ENCODE measurements at places on chromosomes 5 and 9.

GRCh38 chr5:142325725-142326479 lies 1.1 kb upstream of the SPRY4 start:
- no peak for ATAC-seq

- ATAC-seq: no peak
Measured at GRCh38 chr5:107274571-107274970, 396.2 kb downstream of the EFNA5 start.

DNA sequence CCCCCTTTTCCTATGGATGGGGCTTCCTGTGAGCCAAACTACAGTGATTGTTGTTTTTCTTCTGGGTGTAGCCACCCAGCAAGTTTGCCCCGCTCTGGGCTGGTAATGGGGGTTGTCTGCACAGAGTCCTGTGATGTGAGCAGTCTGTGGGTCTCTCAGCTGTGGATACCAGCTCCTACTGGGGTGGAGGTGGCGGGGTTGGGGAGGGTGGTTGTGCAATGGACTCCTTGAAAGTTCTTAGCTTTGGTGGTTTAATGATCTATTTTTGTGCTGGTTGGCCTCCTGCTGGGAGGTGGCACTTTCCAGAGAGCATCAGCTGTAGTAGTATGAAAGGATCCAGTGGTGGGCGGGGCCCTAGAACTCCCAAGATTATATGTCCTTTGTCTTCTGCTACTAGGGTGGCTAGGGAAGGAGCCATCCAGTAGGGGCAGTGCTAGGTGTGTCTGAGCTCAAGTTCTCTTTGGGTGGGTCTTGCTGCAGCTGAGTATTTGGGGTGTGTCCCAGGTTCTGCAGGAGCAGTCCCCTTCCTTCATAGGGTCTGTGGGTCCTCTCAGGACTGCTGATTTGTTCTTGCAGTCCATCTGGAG lies 275.6 kb upstream of the PAPPA start:
- ATAC-seq: no peak

GRCh38 chr5:83547161-83547560 lies 75.6 kb downstream of the VCAN start:
- ATAC-seq: no peak

DNA sequence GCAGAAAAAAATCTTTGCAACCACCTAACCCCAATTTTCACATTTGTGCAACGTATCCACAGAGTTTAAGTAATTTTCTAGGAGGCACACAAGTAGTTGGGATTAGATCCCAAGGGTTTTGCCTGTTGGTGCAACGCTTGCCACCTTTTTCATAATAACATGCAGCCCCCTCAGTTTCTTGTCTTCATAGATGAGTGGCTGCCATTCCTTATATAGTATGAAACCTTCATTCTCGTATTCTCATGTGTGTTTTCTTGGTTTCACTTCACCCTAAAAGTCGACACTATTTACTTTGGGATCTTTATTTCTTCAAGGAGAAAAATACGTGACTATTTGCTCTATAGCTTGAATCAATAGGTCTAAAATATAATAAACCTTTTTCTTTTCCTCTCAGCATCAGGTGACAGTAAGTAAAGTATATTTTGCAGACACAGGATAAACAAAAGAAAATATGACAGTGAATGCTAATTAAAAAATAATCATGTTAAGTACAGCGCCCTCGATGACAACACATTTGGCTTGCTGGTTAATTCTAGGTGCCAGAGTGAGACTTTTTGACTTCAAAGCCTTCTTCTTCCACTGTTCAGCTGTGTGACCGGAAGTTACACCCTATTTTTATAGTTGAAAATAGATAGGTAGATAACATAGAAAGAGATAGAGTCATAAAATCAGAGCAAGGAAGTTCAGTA lies 342.8 kb upstream of the CCNG1 start:
- ATAC-seq: no peak

- no peak for ATAC-seq
Measured at GRCh38 chr5:123086376-123087055, 2.5 kb upstream of the PRDM6 start.

GRCh38 chr9:83431101-83432060 lies 106.8 kb downstream of the FRMD3 start:
- no peak for ATAC-seq

GRCh38 chr5:83036991-83037575 lies 40.1 kb downstream of the TMEM167A start:
- no peak for ATAC-seq

DNA sequence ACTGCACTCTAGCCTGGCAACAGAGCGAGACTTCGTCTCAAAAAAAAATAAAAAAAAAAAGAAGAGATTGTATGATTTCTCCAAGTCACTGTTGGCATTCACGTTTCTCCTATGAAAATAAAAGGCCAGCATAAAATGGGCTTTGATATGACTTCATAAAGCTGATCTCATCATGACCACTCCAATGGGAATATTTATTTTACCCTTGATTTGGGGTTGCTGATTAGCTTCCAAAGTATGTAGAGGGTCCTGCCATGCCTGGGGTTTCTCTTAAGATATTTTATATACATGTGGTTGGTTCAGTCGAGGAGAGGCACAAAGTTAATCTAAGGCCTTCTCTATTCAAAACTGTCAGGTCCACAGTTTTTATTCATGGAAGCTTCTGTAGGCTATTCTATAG lies 247.0 kb upstream of the TNC start:
- ATAC-seq: no peak

DNA sequence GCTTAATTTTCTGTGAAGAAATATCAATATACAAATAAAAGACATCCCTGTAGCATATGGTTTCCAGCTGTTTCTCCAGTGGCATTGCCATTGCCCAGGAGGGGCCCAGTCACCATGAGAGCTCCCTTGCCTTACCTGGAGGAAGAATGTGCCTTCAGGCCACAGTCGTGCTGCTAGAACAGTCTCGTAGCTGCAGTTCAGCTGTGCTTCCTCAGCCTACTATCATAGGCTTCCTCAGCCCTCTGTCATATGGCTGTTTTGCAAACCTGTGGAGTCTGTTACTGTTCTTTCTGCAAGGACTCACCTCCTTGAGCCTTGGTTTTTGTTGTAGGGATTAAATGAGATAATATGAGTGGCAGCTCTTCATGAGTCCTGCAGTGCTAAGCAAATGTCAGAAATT lies 67.6 kb downstream of the RCL1 start:
- no peak for ATAC-seq

Measured in activated T-helper 17 cell treated with anti-CD3 and anti-CD28 coated beads, Interleukin-2, amount 50 U/mL, for 72 hours (primary cell).